ENCODE measurements at places on chromosomes 5 and 9. TPM values are rescaled to one million over a fixed set of nuclear protein-coding genes. Genes with fewer than 3 reads are reported as not detected.
A peak's percentile ranks its signal among the peaks of the same experiment; 100 is the strongest.

- no peak for DNase-seq
Measured at GRCh38 chr9:126668058-126668457, 54.3 kb downstream of the LMX1B start.

DNA sequence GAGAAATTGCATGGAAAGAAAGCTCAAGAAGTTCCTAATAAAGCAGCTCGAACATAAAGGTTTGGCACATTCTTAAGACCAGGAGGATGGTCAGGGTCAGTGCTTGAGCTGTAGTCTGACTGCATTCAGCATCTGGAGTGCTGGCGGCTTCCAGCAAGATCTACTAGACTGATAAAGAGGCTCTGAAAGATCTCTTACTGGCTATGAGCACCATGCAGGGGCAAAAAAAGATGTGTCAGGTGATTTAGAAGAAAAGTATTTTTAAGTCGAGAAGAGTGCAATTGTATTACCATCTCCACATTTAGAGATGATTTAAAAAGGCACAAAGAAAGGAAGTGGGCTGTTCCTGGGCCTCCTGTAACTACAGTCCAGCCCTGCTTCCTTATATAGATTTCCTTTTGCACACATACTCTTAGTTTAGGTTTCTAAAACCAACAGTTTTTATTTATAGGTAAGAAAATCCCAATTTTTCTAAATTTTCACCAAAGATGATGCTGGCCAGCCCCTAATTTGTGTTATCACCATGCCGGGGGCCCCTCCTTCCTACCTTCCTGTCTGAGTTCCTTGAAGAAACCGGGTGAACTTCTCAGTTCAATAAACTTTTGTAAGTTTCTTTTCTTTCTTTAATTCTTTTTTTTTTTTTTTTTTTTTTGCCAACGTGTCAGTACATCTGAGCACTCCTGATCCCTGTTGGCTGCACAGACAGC lies 65.9 kb upstream of the PLPP1 start:
- DNase-seq: peak; percentile 18

- peak; percentile 91 for DNase-seq
Measured at GRCh38 chr9:96655198-96655851, at the start of gene PRXL2C. Gene PRXL2C (minus strand): TSS chr9:96655317. CDS start chr9:96655281, 36 bp downstream.

GRCh38 chr5:51411921-51412325 lies 28.7 kb downstream of the ISL1 start:
- DNase-seq: no peak

FREM1 gene
- not detected for total RNA-seq

IL4 gene
- total RNA-seq: 0.77 TPM

All from activated CD4-positive, alpha-beta T cell treated with anti-CD3 and anti-CD28 coated beads for 36 hours (primary cell).